A549 (cell line): ENCODE measurements at places on chromosomes 7 and 10.
A peak's percentile ranks its signal among the peaks of the same experiment; 100 is the strongest.

DNA sequence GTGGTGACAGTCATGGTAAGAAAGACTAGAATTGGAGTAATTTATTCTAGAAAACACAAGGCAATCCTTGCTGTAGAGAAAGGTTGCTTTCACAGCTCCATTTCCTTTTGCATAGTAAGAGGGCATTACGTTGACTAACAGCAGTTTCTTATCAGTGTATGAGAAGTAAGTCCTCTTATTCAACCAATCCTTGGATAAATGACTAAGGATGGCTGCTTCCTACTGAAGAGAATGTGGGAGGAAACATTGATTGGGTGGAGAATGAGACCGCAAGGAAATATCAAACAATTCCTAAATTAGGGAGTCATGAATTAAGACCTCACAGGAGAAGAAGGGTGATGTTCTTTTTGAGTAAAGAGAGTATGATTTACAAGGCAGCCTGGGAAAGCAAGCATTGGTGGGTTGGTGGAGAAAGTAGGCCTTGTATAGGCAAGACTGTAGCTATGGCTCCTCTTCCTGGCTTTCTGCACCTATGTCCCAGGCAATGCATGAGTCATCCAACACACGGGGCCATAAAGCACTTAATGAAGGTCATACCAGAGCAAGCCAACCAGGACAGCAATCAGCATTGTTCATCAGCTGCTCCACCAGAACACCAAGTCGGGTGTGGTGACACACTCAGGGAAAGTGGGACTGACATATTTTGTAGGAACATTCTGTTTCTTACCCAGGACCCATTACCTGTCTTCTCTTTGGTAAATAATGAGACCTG is 5.6 kb downstream of the MGAM start:
- peak; percentile 6 for DNase-seq

DNA sequence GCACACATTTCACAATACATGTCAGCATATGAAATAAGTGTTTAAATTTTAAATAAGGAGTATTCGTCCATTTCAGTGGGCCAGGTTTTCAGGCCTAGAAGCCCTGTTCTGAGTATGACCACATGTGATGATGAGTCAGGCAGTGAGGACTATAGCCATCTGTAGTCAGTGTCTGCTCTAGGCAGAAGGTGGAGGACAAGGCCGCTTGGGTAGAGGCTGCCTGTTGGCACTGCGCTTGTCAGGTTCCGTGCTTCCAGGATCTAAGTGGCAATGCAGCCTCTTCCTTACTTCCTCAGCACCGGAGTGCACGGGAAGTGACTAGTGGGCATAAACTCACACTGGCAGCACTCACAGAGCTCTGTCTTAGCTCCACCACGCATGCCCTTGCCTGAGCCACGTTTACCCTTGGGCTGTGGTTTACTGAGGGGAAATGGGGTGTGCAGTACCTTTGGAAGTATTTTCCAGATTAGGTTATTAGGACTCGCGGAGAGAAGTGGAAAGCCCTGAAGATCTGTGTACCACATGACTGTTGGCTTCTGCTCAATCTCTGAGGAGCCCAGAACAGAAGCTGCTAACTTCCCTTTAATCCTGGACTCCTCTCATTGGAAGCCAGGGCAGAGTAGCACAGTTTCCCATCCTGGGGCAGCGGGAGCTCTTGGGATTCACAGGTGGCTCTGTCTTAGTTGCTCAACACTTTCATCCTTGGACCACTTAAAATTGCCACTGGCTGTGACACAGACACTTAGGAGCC is 87.5 kb upstream of the GJD4 start:
- no peak for DNase-seq

- DNase-seq = no peak
These were observed 187.8 kb downstream of the PLPP4 start for GRCh38 chr10:120644556-120645410.

- DNase-seq = no peak
These were observed 203.9 kb upstream of the PLPP4 start for GRCh38 chr10:120253131-120253530.

DNA sequence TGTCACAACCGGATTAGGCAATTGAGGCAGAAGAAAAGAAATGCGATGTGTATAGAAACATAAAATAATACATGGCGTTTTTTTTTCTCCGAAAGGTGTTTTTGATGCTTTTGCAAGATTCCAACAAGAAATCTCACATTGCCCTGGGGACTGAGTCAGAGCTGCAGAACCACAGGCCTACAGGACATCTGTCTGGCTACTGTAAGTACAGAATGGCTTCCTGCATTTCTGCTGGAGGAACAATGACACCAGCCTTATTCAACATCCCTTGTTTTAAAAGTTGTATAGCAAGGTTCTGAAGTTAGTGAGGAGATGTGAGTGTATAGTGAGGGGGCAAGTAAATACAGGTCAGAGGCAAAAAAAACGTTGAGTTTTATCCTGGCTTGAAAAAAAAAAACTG is 256.4 kb downstream of the ABCA13 start:
- DNase-seq = no peak

DNA sequence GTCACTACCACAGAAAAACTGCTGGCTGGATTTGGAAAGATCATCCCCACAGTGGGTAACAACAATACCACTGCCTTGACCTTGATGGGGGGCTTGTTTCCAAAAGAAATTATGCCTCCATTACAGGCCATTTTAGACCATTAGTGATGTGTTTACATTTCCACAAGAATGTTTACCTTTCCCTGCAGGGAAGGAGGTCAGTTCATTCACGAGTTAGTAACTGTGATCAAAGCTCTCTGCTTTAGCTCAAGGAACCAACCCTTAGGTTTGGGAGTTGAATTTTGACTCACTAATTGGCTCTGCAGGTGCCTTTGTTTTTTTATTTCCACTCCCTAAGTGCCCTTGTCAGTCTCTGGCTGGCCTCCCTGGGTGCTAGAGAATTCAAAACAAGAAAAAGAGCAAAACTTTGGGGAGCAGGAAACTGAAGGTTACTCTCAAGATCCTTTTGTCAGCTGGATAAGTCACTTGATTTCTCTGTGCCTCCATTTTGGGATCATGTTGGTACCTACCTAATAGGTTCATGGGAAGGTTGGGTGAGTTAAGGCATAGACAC is 41.1 kb upstream of the NUPR2 start:
- DNase-seq = no peak
